NCI-H345 (cell line): ENCODE measurements at places on chromosomes 1 and 21.

DNA sequence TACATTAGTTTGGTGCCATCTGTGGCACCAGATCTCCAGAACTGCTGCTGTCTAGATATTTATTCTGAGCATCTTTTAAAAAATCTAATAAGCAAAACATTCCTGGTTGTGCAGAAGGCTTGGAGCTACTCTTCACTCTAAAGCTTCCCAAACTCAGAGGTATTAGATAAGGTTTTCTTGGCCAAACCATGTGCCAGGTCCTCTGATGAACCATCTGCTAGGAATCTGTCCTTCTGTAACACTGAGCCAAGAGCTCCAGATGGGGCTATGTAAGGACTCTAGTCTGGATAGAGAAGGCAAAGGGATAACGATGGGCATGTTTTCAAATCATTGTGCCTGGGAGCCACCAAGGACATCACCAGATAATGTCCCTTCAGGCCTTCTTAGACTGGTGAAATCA, 410.6 kb downstream of the NTNG1 start:
- no peak for DNase-seq

DNA sequence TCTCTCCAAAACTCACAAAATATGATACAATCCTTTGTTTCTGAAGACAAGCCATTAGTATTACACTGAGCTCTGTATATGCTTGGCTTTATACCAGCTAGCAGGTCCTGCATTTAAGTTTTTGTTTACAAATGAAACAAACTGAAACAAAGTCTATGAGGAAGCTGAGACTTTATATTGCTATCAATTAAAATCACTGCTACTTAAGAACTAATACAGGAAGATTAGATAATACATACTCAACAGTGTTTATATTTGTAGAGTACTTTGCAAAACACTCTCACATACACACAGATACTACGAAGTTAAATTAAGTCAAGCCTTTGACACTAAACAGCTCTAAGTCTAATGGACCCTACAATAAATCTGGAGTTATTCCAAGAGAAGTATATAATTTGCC, 247.4 kb downstream of the CRB1 start:
- no peak for DNase-seq

GRCh38 chr1:171841931-171842761, 848 bp downstream of the DNM3 start:
- DNase-seq, result peak; percentile 24

GRCh38 chr21:33261635-33262034, 4.5 kb upstream of the IL10RB start:
- DNase-seq, result no peak

DNA sequence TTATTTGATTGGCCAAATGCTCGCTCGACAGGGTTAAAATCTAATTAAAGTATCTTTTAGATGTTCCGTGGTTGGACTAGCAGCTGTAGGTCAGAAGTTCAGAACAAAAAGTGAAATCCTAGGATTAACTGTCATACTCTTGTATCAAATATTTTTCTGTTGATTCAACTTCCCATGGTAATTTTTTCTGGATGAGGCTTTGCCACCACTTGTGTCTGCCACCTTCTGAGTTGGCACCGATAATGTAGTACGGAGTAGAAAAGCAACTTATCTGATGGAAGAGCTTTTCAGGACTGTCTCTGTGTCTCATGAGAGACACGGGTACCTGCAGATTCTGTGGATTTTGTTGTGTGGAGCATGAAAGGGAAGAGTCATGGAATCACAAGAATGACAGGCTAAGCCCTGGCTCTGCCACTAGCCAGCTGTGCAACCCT, 44.6 kb upstream of the CNN3 start:
- no peak for DNase-seq

DNA sequence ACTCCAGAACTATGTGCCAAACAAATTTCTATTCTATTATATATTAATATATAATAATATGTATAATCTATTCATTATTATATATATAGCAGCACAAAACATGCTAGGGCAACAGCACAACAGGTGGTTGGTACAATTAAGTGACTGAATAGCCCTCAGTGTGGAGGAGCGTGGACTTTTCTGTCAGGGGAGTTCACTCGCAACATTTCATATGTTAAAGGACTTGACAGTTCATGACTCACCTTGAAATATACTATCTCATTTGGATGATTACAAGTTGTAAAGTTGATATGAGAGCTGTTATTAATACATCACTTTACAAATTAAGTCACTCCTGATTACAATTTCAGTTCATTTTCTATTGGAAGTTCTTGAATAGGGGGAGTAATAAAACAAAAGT, 178.4 kb downstream of the LHX8 start:
- DNase-seq, result no peak

GRCh38 chr1:921011-921837, 2.5 kb upstream of the SAMD11 start:
- peak; percentile 70 for DNase-seq

- DNase-seq, result peak; percentile 7
These were observed 140.3 kb upstream of the ERRFI1 start for GRCh38 chr1:8166406-8166805.

GRCh38 chr21:35329940-35330660, 281.0 kb upstream of the RUNX1 start:
- peak; percentile 43 for DNase-seq

DNA sequence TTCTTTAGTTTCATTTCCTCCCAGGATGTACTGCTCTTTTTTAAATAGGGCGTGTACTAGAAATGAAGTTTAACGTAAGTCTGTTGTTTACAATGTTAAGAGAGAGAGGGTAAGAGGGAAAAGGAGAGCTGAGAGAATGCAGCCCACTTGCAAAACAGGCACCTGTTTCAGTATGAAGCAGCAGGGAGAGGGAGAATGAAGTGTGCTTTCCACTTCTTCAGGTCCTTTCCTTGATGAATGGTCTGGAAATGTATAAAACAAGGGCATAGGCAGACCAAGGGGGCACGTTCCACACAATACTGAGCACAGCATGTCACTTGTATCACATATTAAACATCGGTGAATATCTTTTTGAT, 2.0 kb downstream of the KCNA3 start:
- DNase-seq, result peak; percentile 6

- DNase-seq, result no peak
These were observed 13.9 kb downstream of the KCNK1 start for GRCh38 chr1:233627823-233628222.
